ENCODE measurements at places on chromosomes 2 and 18.
A peak's percentile ranks its signal among the peaks of the same experiment; 100 is the strongest.

DNA sequence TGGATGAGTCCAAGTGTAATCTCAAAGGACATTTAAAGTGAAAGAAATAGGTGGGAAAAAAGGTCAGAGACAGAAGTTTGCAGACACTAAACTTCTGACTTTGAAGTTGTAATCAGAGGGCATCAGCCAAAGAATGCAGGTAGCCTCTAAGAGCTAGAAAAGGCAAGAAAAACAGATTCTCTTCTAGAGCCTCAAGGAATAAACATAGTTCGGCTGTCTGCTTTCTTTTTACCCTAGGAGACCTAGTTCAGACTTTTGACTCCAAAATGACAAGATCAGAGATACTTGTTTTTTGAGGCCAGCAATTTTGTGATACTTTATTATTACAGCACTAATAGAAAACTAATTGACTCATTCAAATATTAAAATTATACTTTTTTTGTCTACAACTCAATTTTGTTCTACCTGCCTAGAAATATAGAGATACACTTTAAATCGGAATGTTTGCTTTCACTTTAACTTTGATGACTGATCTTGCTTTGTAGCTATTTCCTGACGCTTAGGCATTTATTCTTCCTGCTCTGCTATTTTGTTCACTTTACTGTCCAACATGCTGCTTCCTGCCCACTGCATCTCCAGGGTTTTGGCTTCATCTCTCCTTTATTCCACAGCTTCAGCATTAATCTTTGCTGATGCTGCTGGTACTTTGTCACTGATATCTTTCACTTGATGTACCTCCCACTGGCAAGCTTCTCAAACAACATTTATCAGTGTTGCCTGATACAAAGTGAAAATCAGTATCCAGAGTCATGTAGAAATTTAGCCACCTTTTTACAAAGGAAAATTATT, 272.5 kb downstream of the DSEL start:
- peak; percentile 26 for DNase-seq

GRCh38 chr18:3051718-3052410, 38.9 kb upstream of the LPIN2 start:
- no peak for DNase-seq

DNA sequence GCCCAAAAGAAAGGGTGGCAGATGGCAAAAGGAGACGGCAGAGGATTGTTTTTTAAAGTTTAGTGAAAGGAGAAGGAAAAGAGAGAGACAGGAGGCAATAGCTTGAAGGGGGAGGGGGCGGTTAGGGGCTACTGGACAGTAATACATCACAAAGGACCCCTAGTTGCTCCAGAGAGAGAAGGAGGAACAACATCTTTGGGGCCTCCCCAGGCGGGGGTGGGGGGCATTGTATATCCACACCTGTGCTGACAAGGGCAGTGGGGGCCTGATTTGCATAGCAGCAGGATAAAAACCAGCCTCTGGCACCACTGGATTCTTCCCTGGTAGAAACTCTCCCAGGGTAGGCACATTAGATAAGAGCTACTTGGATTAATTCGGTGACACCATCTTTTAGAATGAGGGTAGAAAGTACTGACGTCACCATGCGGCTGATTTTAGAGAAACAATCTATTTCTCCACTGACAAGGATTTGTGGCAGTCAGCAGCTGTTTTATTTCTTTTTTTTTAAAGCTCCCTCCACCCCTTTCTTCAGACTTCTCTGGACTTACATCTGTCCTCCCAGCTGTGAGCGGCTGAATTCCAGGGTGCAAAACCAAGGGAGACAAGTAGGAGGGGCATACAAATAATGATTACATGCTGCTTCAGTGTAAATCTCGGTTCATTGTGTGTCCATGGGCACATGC, 199.8 kb upstream of the NRP2 start:
- DNase-seq = peak; percentile 11

DNA sequence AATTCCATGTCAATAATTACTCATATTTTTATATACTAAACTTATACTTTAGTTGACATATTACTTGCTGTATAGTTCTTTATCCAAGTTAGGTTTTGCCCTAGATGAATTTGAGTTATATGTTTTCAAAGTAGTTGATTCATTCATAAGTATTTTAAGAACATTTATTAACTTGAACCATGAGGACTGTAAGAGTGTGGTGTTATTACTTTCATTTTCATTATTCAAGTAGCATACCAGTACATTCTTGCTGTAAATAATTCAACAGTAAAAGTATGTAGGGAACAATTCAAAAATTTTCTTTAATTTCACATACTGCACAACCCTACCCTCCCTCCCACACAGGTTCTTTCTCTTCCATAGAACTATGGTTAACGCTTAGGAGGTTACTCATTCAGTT, 75.4 kb downstream of the ANKRD12 start:
- no peak for DNase-seq

DNA sequence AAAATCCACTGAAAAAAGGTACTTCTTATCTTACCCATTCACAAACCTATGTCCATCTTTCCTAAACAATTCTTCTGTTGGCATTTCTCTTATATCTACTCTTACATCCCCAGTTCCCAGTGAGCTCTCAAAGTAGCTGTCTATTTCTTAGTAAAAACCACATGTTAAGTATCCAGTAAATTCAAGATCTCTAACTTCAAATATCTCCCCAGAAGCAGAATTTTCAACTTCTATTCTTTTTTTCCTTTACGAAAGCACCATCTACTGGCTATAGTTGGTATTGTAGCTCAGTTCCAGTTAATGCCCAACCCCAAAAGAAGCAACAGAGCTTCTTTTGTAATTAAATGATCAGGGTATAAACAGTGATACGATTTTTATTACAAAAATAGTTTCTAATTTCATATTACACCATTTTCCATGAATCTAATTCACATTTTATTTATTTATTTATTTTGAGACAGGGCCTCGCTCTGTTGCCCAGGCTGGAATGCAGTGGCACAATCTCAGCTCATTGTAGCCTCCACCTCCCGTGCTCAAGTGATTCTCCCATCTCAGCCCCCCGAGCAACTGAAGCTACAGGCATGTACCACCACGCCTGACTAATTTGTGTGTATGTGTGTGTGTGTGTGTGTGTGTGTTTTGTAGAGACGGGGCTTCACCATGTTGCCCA, 28.5 kb downstream of the HRH4 start:
- DNase-seq = peak; percentile 62
